ENCODE measurements at places on chromosomes 4 and X.

DNA sequence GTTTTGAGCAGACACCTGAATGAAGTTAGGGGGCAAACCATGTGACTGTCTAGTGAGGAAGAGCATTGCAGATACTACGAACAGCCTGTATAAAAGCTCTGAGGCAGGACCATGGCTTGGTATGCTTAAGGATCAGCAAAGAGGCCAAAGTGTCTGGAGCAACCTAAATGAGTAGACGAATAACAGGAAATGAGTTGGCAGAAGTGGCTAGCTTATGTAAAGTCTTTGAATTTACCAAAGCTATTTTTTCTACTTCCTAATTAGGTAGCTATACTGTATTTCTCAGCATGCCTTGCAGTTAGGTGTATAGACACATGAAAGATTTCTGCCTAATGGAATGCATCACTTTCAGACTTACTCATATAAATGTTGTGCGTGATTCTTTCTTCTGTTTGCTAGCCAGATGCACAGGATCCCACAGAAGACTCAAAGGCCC lies 9.3 kb upstream of the GPRIN3 start:
- DNase-seq, result no peak

- no peak for DNase-seq
Measured at GRCh38 chrX:15349046-15349445, 13.7 kb upstream of the PIGA start.

GRCh38 chr4:83285055-83285407 lies 433 bp upstream of the COQ2 start:
- no peak for DNase-seq

DNA sequence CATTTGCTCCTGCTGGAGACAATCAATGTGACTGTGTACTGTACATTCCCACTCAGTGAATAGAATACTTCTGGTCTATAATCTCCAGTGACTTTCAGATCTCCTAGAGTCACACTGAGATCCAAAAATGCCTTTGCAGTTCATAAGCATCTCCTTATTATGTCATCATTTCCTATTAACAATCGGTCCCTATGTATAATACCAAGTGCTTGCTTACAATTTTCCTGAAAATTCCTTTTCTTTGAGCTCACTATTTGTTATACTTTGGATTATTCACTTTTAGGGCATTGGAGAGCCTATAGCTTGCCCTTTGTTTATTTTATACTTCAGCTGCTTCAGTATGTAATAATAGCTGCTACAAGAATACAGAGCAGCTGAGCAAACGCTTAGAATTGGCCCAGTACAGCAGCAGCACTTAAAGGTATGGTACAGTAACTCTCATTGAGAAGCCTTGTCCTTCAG lies 313.0 kb downstream of the DCTD start:
- no peak for DNase-seq

GRCh38 chr4:23966725-23967124 lies 76.9 kb upstream of the PPARGC1A start:
- no peak for DNase-seq

GRCh38 chrX:114450911-114451310 lies 133.0 kb upstream of the HTR2C start:
- no peak for DNase-seq

Measured in esophagus muscularis mucosa (tissue), 4 donors.